ENCODE measurements at places on chromosomes 6 and 20.

DNA sequence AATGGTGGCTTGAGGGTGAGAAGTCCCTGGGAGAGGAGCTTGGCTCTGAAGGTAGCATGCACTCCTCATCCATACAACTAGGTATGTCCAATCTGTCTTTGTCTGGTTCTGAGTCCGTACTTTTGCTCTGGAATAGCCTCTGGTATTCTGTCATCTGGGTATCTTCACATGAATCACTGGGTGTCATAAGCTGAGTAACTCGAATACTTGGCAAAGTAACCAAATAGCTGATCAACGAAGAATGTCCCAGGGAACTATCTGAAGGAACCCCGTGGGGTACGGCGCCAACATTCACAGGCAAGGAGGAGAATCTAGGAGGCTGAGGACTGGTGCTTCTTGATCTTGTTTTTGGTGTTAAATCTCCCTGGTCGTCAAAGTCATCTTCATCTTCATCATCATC lies 184.8 kb downstream of the HIVEP2 start:
- no peak for DNase-seq

GRCh38 chr6:42201382-42201781 lies 6.6 kb upstream of the GUCA1B start:
- no peak for DNase-seq

DNA sequence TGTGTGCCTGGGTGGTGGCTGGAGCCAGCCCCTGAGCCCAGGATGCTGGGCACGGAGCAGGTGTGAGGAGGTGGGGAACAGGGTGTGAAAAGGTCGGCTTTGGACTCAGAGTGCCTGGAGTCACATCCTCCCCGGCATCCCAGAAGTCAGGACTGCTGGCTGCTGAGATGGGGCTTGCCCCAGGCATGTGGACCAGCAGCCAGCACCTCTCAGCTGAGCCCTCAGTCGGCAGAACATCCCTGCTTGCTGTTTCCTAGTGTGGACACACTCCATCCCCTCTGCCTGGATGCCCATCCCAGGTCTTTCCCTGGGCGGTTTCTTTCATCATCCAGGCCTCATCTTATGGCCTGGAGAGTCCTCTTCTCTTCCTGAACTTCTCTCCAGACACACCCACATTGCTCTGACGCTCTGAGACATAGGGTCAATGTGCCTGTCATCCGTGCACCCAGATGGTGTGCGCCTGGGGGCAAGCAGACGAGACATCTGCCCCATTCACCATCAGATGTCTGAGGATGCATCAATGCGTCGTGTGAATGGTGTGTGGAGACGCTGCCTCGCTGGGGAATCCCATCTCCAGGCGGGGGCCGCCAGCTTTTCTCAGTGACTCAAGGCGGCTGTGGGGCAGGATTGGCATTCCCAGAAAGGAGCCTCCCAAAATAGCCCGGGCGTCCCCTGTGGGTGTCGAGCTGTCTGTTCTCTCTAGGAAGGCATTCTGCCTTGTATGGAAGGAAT lies 104.2 kb downstream of the SYCP2 start:
- DNase-seq: no peak

DNA sequence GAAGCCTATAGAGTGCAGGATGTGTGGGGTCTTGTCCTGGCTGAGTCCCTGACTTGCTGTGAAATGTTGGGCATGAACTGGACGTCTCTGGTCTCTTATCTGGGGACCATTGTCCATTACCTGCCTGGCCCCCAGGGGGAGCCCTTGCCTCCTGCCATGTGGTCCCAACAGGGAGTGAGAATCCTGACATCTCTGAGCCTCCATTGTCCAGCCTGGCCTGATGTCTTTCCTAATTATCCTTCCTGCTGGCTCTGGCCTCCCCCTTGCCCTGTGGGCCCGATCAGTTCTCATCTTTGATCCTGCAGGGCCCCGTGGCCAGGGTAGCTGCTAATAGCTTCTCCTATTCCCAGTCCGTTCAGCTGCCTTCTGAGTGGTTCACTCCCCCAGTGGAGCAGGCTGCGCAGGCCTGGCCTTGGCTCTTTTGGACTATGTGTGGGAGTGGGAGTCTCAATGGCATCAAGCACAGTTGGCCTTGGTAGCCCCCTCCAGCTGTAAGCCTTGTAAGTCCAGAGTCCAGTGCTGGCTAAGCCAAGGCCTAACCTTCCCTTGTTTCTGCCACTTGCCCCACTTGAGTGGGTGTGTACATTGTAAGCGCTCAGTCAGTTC lies 77.9 kb upstream of the RALY start:
- DNase-seq: peak; percentile 46

- no peak for DNase-seq
Measured at GRCh38 chr20:20755231-20755630, 42.8 kb upstream of the RALGAPA2 start.

GRCh38 chr20:57261457-57262251 lies 4.8 kb downstream of the BMP7 start:
- no peak for DNase-seq

DNA sequence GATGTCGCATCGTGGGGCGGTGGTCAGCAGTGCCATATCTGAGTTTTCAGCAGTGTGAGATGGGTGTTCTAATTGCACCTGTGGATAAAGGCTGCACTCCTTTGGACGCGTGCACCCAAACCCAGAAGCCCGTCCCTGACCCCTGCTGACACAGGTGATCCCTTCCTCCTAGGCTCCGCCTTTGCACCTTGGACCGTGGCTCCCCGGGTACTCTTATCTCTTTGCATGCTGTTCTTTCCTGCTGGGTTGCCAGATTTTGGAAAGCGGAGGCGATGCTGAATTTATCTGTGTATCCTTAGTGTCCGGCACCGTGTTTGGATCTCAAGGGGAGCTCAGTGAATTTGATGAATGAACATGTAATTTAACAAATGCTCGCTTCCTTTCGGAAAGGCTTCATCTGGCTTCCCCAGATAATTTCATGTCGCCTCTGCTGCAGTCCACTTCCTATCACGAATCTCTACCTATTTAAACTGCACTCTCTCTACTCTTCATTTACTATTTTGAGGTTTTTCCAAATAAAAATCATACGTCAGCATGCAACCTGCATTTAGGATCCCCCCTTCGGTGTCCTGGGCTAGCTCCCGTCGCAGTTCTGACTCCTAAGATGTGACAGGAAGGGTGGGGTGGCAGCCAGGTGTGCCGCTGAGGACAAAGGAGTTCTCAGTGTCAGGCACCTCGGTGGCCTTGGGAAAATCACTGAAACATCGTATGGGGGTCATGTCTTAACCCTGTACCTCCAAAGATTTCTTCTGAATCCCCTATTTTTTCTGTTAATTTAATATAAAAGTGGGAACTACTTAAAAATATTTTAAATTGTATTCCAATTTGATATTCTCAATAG lies 753 bp upstream of the PERP start:
- no peak for DNase-seq

- DNase-seq: no peak
Measured at GRCh38 chr6:139496654-139497344, 122.4 kb upstream of the CITED2 start.

DNA sequence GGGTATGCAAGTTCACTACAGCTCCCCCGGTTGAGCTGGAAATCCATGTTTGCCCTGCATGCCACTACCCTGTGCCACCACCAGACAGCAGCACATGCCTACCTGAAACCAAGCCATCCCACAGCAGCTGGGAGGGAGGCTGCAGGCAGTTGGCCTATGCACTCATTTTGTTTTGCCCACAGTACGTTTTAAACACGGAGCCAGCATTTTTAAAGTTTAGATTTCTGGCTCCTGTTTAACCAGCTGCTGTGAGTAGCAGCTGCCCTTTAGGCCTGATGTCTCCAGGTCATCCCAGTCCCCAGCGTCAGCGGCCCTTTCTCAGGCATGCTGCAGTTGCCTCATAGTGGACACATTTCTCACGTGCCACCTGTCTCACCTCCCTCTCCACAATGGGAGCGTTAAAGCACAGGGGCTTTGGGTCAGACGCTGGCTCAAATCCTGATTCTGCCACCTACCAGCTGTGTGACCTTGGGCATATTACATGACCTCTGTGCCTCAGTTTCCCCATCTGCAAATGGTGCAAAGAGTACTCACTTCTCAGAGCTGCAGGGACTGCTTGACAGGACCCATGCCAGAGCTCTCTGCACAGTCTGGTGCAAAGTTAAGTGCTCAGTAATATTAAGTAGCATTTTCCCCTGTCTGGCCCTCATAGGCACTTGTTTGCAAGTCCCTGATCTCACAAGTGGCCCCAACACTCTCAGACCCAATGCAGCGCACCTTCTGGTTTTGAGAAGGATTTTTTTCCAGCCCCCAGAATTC lies 8.2 kb upstream of the UBE2V1 start:
- DNase-seq: peak; percentile 31

DNA sequence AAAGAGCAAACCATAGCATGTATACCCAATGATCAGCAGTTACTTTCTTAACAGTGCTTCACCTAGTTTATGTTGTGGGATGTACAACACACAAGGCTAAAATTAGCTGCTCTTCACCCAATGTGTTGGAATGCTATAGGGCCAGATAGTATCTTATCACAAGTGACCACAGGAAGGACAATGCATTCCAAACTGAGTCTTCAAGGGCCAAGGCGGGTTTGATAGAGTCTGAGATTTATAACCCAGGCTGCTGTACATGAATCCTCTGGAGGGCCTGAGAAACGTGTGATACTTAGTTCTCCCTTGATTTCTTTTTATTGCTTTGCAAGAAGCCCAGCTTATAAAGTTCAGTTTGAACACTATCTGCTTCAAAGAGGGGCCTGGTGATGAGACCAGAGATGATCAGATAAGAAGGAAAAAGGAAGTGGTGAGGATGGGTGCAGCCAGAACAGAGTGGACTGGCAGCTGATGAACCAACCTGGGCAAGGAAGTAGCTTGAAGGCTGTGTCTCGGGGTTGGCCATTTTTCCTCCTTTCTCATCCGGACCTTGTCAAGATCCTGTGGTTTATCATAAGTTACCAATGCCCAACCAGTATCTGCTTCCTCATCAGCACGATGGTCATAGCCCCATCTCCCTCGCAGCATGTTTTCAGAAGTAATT lies 62.2 kb upstream of the BMP2 start:
- DNase-seq: no peak

GRCh38 chr20:46122071-46122470 lies 4.0 kb downstream of the CD40 start:
- DNase-seq: no peak

DNA sequence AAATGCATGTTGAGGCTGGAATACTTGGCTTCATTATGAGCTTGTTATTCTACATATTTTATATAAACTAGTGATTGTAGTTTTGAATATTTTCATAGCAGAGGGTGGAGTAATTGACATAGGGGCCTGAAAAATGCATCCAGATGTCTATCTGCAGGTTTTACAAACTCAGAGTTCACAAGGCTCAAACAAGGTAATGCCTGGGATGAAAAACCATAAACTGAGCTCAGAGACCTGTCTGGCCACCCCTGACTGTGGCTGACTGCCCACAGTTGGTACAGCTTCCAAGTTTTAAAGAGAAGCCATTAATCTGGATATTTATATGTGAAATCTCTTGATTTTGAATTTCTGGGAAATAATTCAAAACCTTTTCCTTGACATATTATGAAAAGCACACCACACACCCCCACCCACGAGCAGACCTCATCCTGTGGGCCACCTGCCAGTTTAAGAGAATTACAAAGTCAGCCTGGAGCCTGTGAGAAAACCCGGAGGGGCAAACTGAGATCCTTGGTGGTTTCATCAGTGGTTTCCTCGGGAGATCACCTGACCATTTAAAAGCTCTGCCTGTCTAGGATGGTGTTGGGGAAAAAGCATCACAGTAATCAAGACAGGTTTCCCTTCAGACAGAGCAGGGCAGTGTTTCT lies 230.1 kb downstream of the SAMD5 start:
- no peak for DNase-seq

DNA sequence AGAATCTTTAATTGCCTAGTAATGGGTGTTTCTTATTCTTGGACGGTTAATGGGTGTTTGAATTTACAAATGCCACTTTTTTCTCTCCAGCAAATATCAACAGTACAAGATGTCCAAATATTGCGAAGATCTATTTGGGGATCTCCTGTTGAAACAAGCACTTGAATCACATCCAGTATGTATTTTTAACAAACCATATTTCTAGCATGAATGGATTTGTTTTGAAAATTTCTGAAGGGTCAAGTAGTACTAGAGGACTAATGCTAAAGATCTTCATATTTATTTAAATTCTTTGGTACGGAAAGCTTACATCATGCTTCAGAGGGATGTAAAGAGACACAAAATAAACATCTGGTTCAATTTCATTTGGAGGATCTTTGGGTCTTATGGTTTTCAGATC lies 123.9 kb upstream of the LAMP5 start:
- no peak for DNase-seq

- DNase-seq: no peak
Measured at GRCh38 chr6:111799576-111800258, 73.5 kb downstream of the FYN start.

DNA sequence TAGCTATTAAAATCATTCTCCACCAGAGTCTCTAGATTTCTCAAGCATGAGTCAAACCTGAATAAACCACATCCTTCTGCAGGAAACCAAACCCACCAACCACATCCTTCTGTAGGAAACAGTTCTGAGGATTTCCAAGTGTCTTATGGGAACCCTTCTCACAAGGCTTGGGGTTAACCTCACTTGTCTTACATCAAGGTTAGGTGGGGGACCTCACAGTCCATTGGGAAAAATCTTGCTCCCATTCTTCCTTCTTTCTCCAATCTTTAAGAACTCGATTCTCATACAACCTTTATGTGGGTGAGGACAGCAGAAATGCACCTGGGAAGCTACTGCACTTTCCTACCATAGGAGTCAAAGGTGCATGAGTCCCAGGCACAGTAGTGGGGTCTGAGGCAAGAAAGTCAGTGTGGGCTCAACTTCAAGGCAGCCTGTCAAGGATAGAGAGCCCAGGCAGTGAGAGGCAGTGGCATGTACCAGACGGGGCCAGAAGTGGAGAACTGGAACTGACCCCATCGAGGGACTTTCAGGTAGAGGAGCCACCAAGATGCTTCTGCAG lies 114.5 kb downstream of the SLC22A3 start:
- no peak for DNase-seq

DNA sequence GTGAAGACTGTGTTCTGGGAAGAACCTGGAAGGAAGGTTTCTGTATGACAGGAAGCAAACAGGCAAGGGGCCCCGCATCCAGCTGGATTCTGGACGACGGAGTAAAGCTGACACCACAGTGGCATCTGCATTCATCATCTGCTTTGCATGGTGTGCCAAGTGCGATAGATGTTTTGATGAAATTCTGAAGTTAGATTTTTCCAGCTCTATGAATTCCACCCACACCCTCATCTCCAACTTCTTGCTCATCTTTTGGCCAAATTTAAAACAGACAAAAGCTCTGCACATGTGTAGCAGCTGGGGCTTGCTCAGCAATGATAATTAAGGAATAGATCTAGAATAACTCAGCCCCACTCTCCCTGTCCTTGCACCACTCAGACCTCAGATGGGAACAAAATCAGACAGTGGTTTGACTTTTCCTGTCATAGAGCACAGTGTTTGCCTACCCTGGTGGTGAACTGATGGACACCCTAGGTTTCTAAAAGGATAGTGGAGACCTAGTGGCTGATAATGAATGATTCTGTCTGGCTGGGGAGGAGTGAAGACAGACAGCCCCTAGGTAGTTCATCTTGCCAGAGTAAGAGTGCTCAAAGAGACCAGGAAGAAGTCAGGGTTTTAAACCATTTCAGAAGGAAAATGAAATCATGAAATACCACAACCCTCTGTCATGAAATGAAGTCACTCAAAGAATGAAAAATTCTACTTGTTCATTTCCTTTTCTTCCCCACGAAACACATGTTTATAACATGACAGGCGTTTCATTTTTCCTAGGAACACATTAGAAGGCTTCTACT lies 85.8 kb downstream of the BCAS1 start:
- DNase-seq: no peak

- DNase-seq: no peak
Measured at GRCh38 chr6:106939208-106939607, 35.3 kb downstream of the CD24 start.

Data from stimulated activated CD4-positive, alpha-beta T cell treated with anti-CD3 and anti-CD28 coated beads, Interleukin-1b, Interleukin-23, amount 100 ng/mL, for 1 hour (primary cell).